ENCODE measurements at places on chromosomes 7 and 10. TPM values are rescaled to one million over a fixed set of nuclear protein-coding genes. Genes with fewer than 3 reads are reported as not detected.

FUOM gene
- total RNA-seq: 17.3 TPM

CCZ1B gene
- 29.5 TPM for total RNA-seq

CFAP46 gene
- total RNA-seq: 0.69 TPM

SYT15 gene
- total RNA-seq: under 0.01 TPM

CPEB3 gene
- 1.7 TPM for total RNA-seq

CALY gene
- not detected for total RNA-seq

GRB10 gene
- 24.3 TPM for total RNA-seq

HHEX gene
- total RNA-seq: 2.3 TPM

TUBB8 gene
- not detected for total RNA-seq

GNAT3 gene
- total RNA-seq: not detected

UTF1 gene
- not detected for total RNA-seq

GTF2IRD1 gene
- total RNA-seq: 5.8 TPM

RBP3 gene
- total RNA-seq: not detected

FOXI2 gene
- not detected for total RNA-seq

NPC1L1 gene
- not detected for total RNA-seq

AGR3 gene
- total RNA-seq: not detected

NEBL gene
- 28.7 TPM for total RNA-seq

APBB1IP gene
- 8.4 TPM for total RNA-seq

GPR15LG gene
- not detected for total RNA-seq

CACNB2 gene
- 0.15 TPM for total RNA-seq

KIAA1217 gene
- 4.1 TPM for total RNA-seq

PHKG1 gene
- total RNA-seq: 1.1 TPM

PRSS1 gene
- not detected for total RNA-seq

LRRTM3 gene
- total RNA-seq: not detected

GIMAP2 gene
- total RNA-seq: 2.9 TPM

AGAP5 gene
- 1.4 TPM for total RNA-seq

GPR26 gene
- not detected for total RNA-seq

PPP1R9A gene
- total RNA-seq: under 0.01 TPM

NCAPG2 gene
- total RNA-seq: 4.2 TPM

HYAL4 gene
- total RNA-seq: not detected

MRLN gene
- total RNA-seq: not detected

CYP3A7 gene
- total RNA-seq: not detected

PIK3AP1 gene
- total RNA-seq: not detected
